ENCODE measurements at places on chromosomes 16 and 17. TPM values are rescaled to one million over a fixed set of nuclear protein-coding genes. Genes with fewer than 3 reads are reported as not detected.

- DNase-seq, result peak; percentile 32
Measured at GRCh38 chr17:46191322-46192188, 1.7 kb downstream of the KANSL1 start.

- no peak for DNase-seq
Measured at GRCh38 chr16:31875928-31876547, 2.4 kb downstream of the ZNF267 start.

The NGFR gene
- total RNA-seq, result not detected

GRCh38 chr16:83552930-83553329, 254.8 kb upstream of the HSBP1 start:
- DNase-seq, result no peak

GRCh38 chr16:75763204-75763603, 36.9 kb upstream of the CPHXL start:
- DNase-seq, result no peak

The NATD1 gene
- total RNA-seq, result 0.69 TPM

The SYNGR3 gene
- 2.8 TPM for total RNA-seq

DNA sequence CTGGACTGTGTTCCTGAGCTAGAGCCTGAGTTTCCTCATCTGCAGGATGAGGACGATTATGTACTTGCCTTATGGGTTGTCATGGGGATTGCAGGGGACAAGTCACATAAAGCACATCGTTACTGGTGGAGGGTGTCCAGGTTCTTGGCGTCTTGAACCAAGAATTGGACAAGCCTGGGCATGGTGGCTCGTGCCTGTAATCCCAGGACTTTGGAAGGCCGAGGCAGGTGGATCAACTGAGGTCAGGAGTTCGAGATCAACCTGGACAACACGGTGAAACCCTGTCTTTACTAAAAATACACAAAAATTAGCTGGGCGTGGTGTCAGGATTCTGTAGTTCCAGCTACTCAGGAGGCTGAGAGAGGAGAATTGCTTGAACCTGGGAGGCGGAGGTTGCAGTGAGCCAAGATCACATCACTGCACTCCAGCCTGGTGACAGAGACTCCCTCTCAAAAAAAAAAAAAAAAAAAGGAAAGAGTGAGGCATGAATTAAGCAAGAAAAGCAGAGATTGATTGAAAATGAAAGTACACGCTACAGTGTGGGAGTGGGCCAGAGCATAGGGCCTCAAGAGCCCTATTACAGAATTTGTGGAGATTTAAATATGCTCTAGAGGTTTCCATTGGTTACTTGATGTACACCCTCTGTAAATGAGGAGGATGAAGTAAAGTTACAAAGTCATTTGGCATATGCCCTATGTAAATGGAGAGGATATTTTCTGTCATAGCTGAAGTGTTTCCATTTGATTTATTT, 30.7 kb downstream of the ADGRG5 start:
- DNase-seq, result no peak

The FOXC2 gene
- total RNA-seq, result not detected

DNA sequence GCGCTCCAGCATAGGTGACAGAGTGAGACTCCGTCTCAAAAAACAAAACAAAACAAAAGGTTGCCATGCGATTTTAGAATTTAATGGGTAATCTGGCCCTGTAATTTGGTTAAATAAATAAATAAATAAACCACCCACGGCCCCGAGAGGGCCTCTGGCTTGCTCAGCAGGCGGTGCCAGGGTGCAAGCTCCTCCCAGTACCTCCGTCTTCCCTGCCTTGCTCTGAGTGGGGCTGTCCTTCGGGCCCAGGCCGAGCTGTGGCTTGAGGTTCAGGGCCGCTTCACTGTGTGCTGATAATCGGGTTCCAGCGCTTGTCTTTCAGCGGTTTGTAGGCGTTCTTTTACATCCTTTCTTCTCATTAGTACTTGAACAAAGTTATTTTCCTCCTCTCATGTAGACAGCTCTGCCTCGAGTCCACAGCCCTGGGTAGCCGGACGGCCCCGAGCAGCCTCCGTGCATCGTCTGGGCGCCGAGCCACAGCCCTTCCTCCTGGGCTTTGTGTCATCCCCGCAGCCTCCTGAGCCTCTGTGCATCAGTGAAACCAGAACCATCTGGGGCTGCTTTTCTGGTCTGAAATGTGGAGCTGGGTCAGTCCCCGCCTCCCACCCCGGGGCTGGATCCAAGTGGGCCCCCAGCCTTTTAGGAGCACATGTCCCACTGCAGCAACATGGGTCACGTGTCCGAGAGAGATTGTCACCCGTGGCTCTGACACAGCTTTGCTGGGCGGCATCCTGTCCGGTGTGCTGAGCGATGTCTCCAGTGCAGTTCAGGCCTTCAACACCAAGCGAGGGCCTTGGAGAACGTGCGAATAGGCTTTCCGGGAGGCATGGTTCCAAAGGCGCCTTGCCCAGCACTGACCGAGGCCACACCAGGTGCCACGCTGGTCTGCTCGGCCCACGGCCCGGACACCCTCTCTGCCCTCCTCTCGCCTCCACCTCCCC, 157.4 kb upstream of the CHMP6 start:
- DNase-seq, result no peak

The PITPNM3 gene
- 7.1 TPM for total RNA-seq

The ZNF23 gene
- 7.5 TPM for total RNA-seq

DNA sequence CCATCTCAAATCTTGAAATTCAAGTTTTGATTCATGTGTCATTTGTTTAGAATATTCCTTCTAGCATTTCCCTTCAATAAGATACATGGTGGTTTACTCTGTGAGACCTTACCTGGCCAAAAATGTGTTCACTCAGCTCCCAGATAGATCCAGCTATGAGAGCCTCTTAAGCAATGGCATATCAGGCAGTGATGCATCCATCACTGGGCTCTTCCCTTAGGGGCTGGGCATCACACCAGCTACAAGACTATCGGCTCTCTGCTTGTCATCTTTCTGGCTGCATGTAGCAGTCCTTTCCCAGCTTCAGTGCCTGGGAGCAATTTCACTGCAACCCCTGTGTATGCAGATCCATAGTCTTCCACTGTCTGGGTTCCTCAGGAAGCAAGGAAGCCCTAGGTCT, 40.6 kb downstream of the GOSR1 start:
- no peak for DNase-seq

DNA sequence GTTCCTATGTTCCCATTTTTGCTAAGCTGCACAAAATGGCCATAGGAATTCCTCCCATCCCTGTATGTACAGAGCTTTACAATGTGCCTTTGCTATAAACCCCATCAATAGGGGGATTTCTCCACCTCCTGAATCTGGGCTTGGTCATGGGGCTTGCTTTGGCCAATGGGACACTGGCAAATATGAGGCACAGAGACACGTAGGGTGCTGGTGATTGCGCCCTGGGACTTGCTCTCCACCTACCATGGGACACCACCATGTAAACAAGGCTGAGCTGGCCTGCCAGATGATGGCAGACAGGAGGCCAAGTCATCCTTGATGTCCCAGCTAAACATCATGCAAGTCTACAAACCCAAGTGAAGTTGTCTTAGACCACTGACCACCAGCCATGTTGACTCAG, 15.3 kb upstream of the ALDH3A1 start:
- no peak for DNase-seq

The KRT15 gene
- 144 TPM for total RNA-seq

- peak; percentile 37 for DNase-seq
Measured at GRCh38 chr16:82061861-82062525, 26.9 kb downstream of the HSD17B2 start.

GRCh38 chr16:56421313-56421712, 4.0 kb downstream of the AMFR start:
- no peak for DNase-seq

DNA sequence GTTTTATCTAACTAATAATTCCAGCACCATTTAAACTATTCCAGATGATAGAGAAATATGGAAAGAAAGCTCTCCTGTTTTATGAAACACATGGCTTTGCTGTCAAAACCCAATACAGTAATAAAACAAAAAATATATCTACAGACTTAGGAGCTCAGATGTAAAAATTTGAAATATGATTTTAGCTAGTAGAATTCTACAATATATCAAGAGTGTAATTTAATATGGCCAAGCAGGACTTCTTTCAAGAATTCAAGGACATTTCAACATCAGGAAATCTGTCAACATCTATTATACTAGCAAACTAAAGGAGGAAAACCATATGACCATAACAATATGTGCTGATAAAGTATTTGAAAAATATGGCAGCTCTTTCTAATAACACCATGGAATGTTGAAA, 57.5 kb downstream of the CCDC182 start:
- DNase-seq, result no peak

DNA sequence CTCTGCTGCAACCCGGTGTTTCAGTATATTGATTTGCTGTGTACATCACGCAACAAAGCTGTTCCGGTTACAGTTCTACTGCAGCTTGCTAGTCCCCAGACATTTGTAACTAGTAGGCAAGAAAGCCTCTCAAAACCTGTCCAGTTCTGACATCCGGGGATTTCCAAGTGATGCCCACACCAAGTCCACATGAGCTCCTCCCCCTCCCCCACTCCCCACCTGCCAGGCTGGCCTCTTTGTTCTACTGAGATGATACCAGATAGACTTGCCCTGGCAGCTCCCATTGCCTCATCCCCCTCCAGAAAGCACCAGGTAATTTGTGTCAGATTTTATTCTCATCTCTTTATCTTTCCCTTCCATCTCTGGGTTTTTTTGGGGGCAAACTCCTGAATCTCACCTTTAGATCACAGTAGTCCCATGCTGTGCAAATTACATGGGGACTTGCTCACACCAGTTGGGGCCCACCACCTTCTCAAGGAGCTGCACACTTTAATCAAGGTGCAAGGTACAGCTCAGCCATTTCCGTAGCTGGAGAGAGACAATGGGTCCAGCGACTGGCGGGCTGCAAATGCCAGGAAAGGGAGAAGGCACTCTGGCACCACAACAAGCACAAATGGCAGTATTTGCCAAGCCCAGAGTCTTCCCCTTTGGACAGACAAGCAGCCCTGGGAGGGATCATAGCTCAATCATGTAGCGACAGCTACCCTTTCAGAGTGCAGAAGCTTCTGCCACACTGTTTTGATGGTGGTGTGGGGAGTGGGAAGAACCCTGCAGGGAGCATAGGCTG, 183.1 kb downstream of the CYLD start:
- DNase-seq, result no peak

DNA sequence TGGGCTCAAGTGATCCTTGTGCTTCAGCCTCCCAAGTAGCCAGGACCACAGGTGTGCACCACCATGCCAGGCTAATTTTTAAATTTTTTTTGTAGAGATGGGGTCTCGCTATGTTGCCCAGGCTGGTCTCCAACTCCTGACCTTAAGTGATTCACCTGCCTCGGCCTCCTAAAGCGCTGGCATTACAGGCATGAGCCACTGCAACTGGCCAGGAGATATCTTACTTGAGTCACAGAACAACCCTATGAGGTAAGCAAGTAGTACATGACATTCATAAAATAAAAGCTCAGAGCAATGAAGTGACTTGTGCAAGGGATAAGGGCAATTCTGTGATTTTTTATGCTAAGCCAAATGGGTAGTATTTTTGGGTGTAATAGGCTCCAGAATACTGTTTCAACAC, 57.3 kb downstream of the CDC27 start:
- no peak for DNase-seq

- no peak for DNase-seq
Measured at GRCh38 chr17:49914096-49914490, 54.9 kb upstream of the DLX4 start.

- DNase-seq, result peak; percentile 48
Measured at GRCh38 chr17:49951362-49952082, 17.5 kb upstream of the DLX4 start.

- DNase-seq, result no peak
Measured at GRCh38 chr17:80861892-80862291, 129.7 kb upstream of the CHMP6 start.

The GGT6 gene
- total RNA-seq, result not detected

- DNase-seq, result peak; percentile 75
Measured at GRCh38 chr17:81044764-81045589, 10.0 kb downstream of the BAIAP2 start.

DNA sequence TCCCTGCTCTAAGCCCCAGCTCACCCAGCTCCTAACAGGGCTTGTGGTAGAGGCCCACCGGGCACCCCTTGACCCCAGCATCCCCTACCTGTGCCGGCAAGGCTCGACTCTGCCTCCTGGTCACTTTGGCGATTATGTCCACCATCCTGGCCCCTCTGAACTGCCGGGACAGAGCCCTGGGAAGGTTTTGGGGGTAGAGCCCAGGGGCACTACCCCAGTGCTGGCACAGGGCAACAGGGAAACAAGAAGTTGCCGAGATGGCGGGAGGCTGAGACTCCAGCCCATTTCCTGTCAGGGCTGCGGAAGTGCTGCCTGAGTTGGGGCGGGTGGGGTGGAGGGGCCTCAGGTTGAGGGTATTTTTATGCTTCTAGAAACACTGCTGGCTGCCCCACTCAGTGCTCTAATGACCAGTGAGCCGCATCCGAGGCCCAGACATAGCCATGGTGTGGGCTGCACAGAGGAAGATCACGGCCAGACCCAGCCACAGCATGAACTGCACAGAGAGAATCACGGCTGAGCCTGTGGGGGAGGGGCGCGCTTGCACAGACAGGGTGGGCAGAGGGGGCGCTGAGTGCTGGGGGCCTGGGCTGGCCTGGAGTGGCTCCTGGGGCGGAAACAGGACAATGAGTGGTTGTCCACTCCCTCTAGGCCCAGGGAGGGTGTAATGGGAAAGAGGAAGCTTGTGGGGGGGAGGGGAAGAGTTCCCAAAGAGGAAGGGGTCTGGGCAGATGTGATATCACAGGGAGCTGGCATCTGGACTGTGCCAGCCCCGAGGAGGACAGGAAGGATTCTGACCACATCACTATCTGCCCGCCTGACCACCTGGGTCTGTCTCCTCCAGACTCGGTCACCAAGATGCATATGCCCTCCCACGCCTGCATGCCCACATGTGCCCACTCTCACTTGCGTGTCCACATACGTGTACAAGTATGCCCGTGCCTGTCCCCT, 22.3 kb downstream of the ARHGAP27 start:
- DNase-seq, result no peak

The CAPNS2 gene
- total RNA-seq, result 0.26 TPM

DNA sequence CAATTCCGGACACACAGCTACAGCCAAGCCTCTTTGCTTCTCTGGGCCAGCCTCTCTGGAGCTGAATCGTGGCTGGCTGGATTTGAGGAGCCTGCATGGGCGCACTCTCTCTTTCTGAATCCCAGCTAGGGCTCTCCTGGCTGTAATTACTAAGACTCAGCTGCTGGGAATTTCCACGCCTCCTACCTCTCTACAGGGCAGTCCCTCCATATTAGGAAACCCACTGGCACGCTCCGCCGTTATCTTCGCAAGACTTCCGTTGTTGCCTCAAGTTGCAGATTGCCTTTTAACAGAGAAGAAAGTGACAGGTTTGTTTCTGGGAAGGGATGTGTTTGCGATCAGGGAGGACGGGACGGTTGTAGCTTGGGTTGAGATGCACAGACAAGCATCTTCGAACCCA, 188.4 kb upstream of the NLRP1 start:
- no peak for DNase-seq

- peak; percentile 31 for DNase-seq
Measured at GRCh38 chr16:56041556-56042140, 149.6 kb upstream of the GNAO1 start.

The CRHR1 gene
- total RNA-seq, result not detected

- no peak for DNase-seq
Measured at GRCh38 chr16:76800196-76800595, 390.8 kb upstream of the MON1B start.
